Stimulated activated CD8-positive, alpha-beta memory T cell treated with anti-CD3 and anti-CD28 coated beads, Interleukin-4, amount 100 ng/mL, for 1 hour (primary cell): ENCODE measurements at places on chromosomes 6 and 20.

DNA sequence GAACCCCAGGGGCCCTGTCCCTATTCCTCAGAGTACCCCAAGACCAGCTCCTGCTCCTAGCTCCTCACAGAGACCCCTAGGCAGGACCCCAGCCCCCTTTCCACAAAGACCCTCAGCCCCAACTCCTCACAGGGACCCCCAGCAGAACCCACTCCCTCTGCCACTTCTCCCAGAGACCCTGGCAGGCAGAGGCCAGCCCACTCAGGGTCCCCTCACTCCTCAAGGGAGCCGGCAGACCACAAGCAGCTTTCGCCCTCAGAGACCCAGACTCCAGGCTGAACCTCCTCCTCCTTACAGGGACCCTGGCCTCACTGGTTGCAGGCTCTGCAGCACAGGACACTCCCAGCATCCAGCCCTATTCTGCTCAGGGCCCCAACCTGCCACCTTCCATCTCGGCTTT is 575 bp downstream of the SLC44A4 start:
- DNase-seq = no peak

DNA sequence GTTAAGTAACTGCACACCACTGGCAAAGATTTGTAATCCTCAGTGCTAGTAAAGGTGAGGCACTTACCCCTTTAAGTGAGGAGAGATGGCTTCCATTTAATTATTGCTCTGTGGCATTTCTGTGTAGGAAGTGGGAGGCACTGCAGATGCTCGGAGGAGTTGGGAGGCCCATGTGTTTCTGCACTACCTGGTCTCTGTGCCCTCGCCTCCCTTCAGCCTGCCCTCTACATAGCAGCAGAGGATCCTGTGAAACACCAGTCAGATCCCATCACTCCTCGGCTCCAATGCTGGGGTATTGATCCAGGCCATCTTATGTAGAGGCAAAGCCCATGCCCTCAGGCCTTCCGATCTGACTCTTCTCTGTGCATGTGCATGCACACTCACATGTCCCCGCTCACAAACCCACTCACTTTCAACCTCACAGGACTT is 67.0 kb downstream of the SLX4IP start:
- no peak for DNase-seq

- DNase-seq = no peak
Observed at GRCh38 chr6:165568326-165568725, 94.7 kb downstream of the PDE10A start.

GRCh38 chr6:63347599-63347998 is 27.8 kb upstream of the LGSN start:
- no peak for DNase-seq

- no peak for DNase-seq
Observed at GRCh38 chr6:162871966-162872365, 144.2 kb downstream of the PACRG start.

DNA sequence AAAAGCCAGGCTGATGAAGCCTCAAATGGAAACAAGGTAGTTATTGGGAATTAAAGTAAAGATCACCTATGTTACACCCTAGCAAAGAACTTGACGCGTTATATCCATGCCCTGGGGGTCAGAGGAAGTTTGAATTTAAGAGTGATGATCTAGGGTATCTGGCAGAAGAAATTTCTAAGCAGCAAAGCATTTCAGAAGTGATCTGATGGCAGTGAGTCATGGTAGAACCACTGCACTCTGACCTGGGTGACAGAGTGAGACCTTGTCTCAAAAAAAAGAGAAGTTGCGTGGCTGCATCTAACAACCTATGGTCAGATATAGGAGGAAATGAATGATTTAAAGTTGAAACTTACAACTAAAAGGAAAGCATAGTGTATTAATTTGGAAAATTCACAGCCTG is 45.2 kb downstream of the SCP2D1 start:
- DNase-seq = no peak

DNA sequence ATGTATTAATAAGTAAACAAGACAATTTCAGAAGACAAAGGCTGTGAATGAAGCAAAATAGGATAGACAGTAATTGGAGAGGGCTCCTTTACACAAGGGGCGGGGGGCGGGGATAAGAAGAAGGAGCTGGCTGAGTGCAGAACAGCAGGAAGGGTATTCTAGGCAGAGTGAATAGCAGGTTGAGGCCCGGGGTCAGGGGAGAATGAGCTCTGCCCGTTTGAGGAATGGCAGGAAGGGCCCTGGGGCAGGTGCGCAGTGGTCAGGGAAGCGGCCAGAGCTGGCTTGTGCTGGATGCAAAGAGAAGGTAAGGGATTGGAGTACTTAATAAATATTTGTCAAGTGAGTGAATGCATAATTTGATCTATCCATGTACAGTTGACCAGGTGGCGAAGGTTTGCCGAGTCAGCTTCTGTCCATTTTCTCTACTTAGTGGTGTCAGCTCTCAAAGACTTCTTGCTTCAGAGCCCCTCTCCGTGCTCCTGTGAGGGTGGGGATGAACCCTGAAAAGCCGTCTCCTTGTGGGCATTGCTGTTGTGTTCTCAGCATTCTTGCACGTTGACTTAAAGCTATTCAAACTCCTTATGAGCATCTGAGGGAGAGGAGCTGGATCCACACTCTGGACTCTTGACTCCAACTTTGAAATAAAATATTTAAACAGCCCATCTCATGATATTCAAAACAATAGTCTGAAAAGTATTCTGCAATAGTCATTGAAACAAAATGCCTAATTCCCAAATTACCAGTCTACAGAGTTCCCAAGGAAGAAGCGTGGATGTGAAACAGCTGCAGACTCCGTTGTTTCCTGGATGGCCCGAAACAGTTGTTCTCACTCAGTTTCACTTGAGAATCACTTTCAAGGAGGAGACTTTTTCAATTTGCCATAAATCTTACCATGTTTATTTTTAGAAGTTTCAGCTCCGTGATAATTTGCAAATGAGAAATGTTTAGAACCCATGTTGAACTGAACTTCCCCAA is 105.1 kb downstream of the EDN3 start:
- DNase-seq = no peak

DNA sequence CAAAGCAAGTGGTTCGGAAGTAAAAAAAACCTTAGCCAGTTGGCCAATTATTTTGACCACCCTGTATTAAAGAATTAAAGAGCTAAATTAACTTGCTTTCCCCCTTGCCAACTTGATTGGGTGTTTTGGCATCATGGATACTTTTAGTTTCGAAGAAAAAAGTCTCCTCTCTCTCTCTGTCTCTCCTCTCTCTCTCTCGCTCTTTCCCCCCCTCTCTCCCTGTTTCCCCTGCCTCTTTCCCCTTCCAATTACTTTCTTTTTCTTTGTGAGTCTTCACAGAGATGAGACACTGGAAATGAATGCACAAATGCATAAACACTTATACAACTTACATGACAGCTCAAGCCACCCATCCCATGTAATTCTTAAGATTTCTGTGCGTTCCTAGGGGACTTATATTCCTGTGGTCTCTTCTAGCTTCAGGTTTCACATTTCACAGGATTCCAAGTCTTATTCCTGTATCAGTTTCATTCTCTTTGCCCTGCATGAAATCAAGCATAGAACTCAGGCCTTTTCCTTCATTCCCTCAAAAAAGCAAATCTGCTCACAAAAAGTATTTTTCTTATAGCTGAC is 32.9 kb upstream of the EYA4 start:
- DNase-seq = no peak

GRCh38 chr20:24382331-24382730 is 87.1 kb upstream of the SYNDIG1 start:
- DNase-seq = no peak

DNA sequence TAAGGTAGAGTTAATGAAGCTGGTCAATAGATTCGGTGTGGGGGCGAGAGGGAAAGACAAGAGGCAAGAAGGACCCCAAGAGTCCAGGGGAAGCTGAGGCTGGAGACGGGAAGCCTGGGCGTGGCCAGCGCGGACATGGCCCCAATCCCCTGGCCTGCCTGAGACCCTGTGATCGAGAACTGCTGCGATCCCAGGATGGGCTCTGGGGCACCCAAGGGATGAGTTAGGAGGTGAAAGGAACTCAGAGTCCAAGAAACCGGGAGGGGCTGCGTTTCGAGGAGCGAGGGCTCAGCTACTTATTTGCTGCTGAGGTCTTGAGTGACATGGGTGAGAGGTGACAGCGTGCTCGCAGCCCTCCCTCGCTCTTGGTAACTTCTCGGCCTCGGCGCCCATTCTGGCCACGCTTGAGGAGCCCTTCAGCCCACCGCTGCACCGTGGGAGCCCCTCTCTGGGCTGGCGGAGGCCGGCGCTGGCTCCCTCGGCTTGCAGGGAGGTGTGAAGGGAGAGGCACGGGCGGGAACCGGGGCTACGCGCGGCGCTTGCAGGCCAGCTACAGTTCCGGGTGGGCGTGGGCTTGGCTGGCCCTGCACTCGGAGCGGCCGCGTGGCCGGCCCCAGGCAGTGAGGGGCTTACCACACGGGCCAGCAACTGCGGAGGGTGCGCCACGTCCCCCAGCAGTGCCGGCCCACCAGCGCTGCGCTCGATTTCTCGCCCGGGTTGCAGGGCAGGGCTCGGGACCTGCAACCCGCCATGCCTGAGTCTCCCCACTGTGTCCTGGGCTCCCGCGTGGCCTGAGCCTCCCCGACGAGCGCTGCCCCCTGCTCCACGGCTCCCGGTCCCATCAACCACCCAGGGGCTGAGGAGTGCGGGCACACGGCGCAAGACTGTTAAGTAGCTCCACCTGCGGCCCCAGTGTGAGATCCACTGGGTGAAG is 58.2 kb downstream of the IRF4 start:
- no peak for DNase-seq

DNA sequence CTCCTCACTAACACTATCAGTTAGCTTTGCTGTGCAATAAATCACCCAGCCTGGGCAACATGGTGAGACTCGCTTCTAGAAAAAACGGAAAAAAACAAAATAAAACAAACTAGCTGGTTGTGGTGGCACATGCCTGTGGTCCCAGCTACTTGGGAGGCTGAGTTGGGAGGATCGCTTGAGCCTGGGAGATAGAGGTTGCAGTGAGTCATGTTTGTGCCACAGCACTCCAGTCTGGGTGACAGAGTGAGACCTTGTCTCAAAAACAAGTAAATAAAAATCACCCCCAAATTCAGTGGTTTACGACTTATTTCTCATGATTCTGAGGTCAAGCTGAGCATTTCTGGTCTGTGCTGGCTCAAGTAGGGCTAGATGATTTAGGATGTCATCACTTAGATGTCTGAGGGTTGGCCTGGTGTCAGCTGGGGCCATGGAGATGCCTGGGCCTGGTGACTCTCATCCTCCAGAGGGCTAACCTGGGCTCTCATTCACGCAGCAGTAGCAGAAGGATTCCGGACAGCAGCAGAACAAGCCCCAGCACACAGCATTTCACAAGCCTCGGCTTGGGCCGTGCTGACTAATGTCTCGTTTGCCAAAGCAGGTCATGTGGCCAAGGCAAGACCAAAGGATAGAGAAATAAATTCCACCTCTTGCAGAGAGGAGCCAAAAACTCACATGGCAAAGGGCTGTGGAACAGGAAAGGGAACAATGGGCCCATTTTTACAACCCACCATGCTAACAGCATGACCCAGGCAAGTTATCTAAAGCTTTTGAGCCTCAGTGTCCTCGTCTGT is 32.5 kb downstream of the MGME1 start:
- no peak for DNase-seq

DNA sequence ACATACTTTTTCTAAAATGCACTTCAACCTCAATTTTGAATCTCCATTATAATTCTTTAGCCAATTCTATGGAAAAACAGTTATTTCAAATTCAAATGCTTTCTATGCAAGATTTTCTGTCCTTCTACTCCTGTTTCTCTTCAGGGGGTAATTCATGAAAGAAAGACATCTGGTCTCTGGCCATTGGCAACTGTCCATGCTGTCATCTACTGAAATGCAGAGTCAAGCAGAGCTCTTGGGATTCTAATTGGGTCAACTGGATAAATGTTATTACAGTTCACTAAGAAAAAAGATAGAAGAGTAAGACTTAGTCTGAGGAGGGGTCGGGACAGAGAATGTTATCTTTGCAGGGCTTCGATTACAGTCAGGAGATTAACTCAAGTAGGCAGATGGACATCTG is 22.0 kb upstream of the BMP5 start:
- DNase-seq = no peak

- no peak for DNase-seq
Observed at GRCh38 chr6:766625-767024, 73.7 kb upstream of the EXOC2 start.

- DNase-seq = no peak
Observed at GRCh38 chr6:128516514-128516898, 3.9 kb downstream of the PTPRK start.

DNA sequence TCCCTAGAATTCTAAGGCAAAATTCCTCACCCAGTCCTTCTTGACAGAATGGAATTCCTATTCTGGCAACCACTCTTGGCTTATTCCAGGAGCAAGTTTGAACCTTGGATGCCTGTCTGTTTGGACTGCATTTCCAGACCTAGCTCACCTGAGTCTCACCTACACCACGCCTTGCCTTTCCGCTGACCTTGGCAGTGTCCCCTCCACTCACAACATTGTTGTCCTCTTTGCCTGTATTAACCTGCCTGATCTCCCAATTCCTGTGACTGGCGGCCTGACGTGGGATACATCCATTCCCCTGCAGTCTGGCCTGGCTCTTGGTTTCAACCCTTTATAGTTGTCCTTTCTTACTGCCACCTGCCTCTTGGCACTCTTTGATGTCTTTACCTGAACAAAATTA is 281.4 kb upstream of the SOX4 start:
- DNase-seq = no peak

DNA sequence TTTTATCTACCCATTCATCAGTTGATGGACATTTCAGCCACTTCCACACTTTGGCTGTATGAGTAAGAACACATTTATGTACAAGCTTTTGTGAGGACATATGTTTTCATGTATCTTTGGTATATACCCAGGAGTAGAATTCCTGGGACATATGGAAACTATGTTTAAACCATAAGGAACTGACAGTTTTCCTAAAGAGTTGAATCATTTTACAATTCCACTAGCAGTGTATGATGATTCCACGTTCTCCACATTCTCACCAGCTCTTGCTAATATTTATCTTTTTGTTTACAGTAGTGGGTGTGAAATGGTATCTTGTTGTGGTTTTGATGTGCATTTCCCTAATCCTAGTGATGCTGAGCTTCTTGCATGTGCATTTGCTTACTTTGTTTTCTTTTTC is 338.1 kb downstream of the PLCB1 start:
- no peak for DNase-seq

GRCh38 chr20:45732199-45732598 is 10.1 kb downstream of the SPINT4 start:
- no peak for DNase-seq
